PC-9 (cell line): ENCODE measurements at places on chromosomes 3 and 15.

DNA sequence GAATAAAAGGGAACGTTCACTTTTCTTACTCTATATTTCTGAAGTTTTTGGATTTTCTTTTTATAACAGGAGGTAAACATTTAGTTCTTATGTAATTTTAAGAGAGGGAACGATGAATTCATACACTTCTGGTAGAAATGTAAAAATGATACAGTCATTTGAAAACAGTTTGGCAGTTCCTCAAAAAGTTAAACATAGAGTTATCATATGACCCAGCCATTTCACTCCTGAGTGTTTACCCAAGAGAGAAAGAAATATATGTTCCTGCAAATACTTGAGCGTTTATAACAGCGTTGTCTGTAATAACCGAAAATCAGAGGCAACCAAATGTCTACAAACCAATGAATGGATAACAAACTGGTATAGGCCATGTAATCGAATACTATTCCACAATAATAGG is 20.8 kb upstream of the CCR9 start:
- no peak for DNase-seq

- DNase-seq, result no peak
Measured at GRCh38 chr3:11713171-11713570, 69.5 kb upstream of the VGLL4 start.

GRCh38 chr15:48905847-48906246 is 27.9 kb downstream of the EID1 start:
- DNase-seq, result no peak

- DNase-seq, result no peak
Measured at GRCh38 chr3:73706771-73707170, 82.0 kb upstream of the PDZRN3 start.

GRCh38 chr3:14801031-14801430 is 17.7 kb upstream of the FGD5 start:
- no peak for DNase-seq

GRCh38 chr3:109372639-109373038 is 35.3 kb upstream of the DPPA4 start:
- DNase-seq, result no peak

- DNase-seq, result peak; percentile 93
Measured at GRCh38 chr3:194869482-194870169, 183.9 kb downstream of the FAM43A start.
